ENCODE measurements at places on chromosomes 6 and 20. TPM values are rescaled to one million over a fixed set of nuclear protein-coding genes. Genes with fewer than 3 reads are reported as not detected.

The NRSN1 gene
- not detected for total RNA-seq

The SNAI1 gene
- total RNA-seq: 2.7 TPM

The NR2E1 gene
- not detected for total RNA-seq

The SIM1 gene
- under 0.01 TPM for total RNA-seq

DNA sequence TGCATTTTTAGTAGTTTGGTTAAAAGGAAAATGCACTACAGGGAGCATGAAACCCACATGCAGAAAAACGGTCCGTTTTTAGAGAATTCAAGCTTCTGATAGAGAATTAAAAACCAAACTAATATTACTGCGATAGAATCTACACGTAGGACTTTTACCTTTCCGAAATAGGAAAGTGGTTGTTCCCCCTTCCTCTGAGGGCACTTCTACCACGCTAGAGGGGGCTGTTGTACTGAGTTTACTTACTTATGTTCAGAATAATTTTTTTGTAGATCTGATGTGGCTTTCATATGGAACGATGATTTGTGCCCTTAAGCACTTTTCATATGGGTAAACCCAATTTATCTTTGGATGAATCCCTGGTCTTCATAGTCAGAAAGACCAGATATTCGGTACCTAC, 264.3 kb upstream of the PLN start:
- DNase-seq: peak; percentile 79

DNA sequence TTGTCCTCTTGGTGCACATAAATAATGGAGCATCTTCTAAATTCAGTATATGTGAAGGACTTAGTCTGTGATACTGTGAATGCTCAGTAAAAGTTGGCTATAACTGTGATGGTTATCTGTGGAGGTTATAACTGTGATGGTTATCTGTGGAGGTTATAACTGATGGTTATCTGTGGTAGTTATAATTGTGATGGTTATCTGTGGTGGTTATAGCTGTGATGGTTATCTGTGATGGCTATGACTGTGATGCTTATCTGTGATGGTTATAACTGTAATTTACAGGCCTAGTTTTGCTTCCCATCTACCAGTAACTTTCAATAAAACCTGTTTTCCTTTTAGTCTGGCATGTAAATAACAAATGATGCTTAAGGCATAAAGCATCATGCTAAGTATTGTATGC, 16.5 kb downstream of the PTK7 start:
- no peak for DNase-seq

DNA sequence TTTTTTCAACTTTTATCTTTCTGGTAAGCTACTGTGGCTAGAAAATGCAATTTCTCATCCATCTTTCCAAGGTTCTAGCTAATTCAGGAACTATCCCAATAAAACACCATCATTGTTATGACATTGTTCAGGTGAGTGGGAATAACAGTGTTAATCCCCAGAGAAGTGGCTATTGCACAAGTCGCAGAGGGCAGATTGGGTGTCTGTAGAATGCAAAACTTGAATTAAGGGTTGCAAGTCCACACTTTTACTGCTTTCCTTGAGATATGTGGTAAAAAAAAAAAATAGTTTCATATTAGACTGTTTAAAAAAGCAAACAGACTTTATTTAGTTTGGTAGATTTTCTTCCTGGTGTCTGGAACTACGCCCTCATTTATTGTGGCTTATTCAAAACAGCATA, 41.1 kb upstream of the PRDM1 start:
- no peak for DNase-seq

GRCh38 chr6:106360410-106360988, at the start of gene CRYBG1:
Gene CRYBG1 (plus strand): TSS chr6:106360717. CDS start chr6:106360909, 192 bp downstream.
- no peak for DNase-seq

- peak; percentile 87 for DNase-seq
These were observed 31.8 kb downstream of the PSMB9 start for GRCh38 chr6:32885698-32886286.

GRCh38 chr6:132418235-132418965, 17.1 kb upstream of the MOXD1 start:
- DNase-seq: no peak

GRCh38 chr6:119517428-119517827, 167.9 kb upstream of the MAN1A1 start:
- peak; percentile 28 for DNase-seq

- DNase-seq: peak; percentile 76
These were observed 13.9 kb upstream of the ATG5 start for GRCh38 chr6:106339334-106340029.

DNA sequence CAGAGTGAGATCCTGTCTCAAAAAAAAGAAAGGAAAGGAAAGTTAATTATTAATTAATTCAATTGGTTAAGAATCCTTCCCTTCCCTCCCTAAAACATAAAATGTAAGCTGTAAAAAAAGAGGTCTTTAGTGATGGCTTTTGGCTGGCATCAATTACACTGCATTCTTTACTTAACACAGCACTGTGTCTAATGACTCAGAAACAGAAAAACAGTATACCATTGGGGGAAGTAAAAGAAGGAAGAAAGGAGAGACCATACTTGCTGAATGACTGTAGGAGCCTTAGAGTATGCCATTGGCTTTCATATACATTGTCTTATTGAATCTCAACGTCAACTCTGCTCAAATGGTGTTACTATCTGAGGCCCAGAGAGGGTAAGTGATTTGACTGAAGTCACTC, 18.3 kb upstream of the CITED2 start:
- no peak for DNase-seq

All from fibroblast of the aortic adventitia (primary cell).